ENCODE measurements at places on chromosomes 16 and 17.

DNA sequence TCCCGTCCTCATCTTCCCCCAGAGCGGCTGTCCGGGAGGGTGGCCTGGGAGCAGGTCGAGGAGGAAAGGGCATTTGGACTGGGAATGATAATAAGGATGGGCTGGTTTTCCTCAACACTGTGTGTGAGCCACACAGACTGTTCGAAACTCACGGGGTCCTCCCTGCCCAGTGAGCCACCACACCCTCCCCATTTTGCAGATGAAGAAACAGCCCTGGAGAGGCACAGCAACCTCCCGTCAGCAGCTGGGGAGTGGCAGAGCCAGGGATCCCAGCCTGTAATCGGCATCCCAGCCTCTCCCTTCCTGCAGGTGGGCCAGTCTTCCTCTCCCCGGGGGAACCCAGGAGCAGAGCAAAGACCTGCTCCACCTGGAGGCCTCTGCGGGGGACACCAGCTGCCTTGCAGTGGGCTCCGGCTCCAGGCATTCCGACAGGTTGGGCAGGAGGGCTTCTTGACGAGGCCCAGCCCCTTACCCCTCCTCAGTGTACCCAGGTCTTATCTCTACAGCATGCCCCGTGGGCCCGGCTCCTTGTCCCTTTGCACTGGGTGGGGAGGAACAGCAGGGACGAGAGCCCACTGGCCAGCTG is 23.8 kb downstream of the ENGASE start:
- H3K36me3 ChIP-seq = no peaks in the 10 kb centered on the region
- H3K4me1 ChIP-seq = no peaks in the 10 kb centered on the region
- H3K27me3 ChIP-seq = peaks cover 13% of the 10 kb centered on the region

DNA sequence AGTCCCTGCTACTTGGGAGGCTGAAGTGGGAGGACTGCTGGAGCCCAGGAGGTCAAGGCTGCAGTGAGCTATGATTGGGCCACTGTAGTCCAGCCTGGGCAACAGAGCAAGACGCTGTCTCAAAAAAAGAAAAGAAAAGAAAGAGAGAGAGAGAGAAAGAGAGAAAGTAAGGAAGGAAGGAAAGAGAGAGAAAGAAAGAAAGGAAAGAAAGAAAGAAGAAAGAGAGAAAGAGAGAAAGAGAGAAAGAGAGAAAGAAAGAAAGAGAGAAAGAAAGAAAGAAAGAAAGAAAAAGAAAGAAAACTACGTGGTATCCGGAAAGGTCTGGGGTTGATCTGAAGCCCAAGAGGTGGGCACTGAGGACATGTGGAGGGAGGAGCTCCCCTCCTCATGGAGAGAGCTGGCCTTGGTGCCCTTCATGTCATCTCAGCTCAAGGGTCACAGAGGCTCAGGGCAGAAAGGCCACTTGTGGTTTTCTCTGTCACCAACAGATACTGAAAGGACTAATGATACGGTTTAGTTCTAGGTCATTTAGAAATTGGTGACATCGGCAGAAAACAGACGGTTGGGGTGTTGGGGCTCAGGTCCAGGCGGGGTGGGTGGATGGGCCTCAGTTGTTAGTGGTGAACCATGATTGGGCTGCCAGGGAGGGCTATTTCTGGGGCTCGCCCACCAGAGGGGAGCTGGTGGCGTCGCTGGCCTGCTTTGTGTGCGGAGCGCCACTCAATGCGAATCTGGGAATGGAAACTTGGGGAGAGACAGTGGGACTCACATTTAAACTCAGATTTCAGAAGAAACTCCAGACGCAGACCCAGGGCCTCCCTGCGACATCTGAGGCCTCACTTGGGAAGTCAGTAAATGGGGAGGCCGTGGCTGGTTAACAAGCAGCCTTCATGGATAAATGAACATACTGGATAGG is 44.6 kb downstream of the FOXL1 start:
- H3K4me3 ChIP-seq = no peak overlapping the region
- H3K4me1 ChIP-seq = no peaks in the 10 kb centered on the region
- no peaks in the 10 kb centered on the region for H3K36me3 ChIP-seq
- peaks cover 23% of the 10 kb centered on the region for H3K27me3 ChIP-seq
- no peak for DNase-seq
- no peak overlapping the region for H3K27ac ChIP-seq

- peaks cover 82% of the 10 kb centered on the region for H3K36me3 ChIP-seq
- H3K4me1 ChIP-seq = no peaks in the 10 kb centered on the region
- DNase-seq = no peak
- no peaks in the 10 kb centered on the region for H3K27me3 ChIP-seq
Measured at GRCh38 chr16:3388325-3388724, 12.5 kb downstream of the ZSCAN32 start.

DNA sequence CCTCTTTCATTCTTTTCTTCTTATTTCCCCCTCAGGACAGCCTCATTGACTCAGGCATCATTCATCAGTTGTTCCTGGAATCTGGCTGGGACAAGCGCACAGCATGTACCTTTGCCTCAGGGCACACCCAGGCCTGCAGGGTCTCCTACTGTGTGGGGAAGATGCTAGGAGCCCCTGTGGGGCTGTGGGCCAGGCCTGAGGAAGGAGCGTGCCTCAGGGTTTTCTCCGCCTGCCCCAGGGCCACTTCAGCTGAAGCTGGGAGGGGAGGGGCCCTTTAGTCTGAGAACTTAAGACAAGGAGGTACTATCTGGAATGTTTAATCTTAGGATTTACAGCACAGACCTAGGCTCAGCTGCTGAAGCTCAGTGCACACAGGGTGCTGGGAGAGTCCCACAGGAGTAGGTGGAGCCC is 7.9 kb downstream of the ELMO3 start:
- H3K27me3 ChIP-seq = peaks cover 6% of the 10 kb centered on the region
- H3K36me3 ChIP-seq = no peaks in the 10 kb centered on the region
- no peak overlapping the region for H3K4me3 ChIP-seq
- H3K4me1 ChIP-seq = no peaks in the 10 kb centered on the region
- H3K27ac ChIP-seq = no peak overlapping the region
- no peak for DNase-seq

- H3K36me3 ChIP-seq = no peaks in the 10 kb centered on the region
- no peak overlapping the region for H3K4me3 ChIP-seq
- H3K27me3 ChIP-seq = peaks cover 7% of the 10 kb centered on the region
- DNase-seq = no peak
Measured at GRCh38 chr16:57821149-57821971, 19.1 kb upstream of the KIFC3 start.

DNA sequence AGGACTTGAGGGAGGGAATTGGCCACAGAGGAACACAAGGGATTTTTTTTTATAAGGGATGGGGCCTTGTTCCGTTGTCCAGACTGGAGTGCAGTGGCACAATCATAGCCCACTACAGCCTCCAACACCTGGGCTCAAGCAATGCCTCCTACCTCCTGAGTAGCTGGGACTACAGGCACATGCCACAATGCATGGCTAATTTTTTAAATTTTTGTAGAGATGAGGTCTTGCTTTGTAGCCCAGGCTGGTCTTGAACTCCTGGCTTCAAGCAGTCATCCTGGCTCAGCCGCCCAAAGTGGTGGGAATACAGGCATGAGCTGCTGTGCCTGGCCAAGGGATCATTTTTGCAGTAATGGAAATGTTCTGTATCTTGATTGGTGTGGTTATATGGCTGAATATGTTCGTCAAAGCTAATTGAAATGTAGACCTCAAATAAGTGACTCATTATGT is 56.9 kb downstream of the VMP1 start:
- H3K27ac ChIP-seq = no peak overlapping the region
- H3K4me3 ChIP-seq = no peak overlapping the region
- DNase-seq = no peak
- H3K27me3 ChIP-seq = no peaks in the 10 kb centered on the region
- peaks cover 12% of the 10 kb centered on the region for H3K4me1 ChIP-seq
- H3K36me3 ChIP-seq = peaks cover 17% of the 10 kb centered on the region

- H3K4me1 ChIP-seq = peaks cover 24% of the 10 kb centered on the region
- DNase-seq = no peak
- H3K4me3 ChIP-seq = no peak overlapping the region
- H3K27me3 ChIP-seq = no peaks in the 10 kb centered on the region
- H3K27ac ChIP-seq = no peak overlapping the region
Measured at GRCh38 chr16:46857368-46857945, 26.5 kb upstream of the C16orf87 start.

- no peaks in the 10 kb centered on the region for H3K27me3 ChIP-seq
- H3K4me3 ChIP-seq = no peak overlapping the region
- no peak for DNase-seq
- H3K36me3 ChIP-seq = peaks cover 1% of the 10 kb centered on the region
Measured at GRCh38 chr17:69082696-69083095, 22.0 kb upstream of the ABCA9 start.

GRCh38 chr17:37672548-37673078 is 29.4 kb upstream of the DDX52 start:
- no peak for DNase-seq
- H3K4me1 ChIP-seq = peaks cover 52% of the 10 kb centered on the region
- H3K27me3 ChIP-seq = no peaks in the 10 kb centered on the region
- no peak overlapping the region for H3K4me3 ChIP-seq
- peak overlapping the region; percentile 70 for H3K27ac ChIP-seq

- H3K27ac ChIP-seq = no peak overlapping the region
- no peak for DNase-seq
- H3K27me3 ChIP-seq = no peaks in the 10 kb centered on the region
- peaks cover 31% of the 10 kb centered on the region for H3K36me3 ChIP-seq
- no peak overlapping the region for H3K4me3 ChIP-seq
- no peaks in the 10 kb centered on the region for H3K4me1 ChIP-seq
Measured at GRCh38 chr16:56401482-56401881, 23.9 kb downstream of the AMFR start.

DNA sequence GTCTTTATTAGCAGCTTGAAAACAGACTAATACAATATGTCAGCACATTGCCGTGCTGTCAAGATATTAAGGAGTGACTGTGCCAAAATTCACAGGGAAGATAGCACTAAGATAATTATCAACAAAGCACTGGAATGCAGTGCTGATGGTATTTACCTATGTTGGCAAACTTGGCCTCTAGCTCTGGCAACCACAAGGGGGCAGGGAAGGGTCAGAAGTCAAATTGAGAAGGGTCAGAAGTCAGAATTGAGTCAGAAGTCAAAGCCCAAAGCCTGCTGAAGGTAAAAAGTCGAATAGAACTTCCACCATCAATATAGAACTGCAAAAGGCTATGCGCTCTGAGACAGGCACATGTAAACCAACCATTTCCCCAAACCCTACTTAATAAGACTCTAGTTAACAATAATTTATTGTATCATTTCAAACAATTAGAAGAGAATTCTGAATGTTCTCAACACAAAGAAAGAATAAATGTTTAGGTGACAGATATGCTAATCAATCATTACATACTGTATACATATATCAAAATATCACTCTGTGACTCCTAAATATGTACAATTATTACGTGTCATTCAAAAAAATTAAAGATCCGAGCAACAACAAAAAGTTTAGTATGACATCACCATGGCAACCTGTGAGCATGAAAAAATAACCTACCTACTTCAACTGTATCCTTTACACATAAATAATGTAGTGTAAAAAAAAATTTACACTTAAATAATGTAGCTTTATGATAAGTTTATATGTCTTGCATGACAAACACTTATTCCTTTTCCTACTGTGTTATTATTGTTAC is 916.1 kb downstream of the KCNJ2 start:
- peak; percentile 24 for DNase-seq
- no peaks in the 10 kb centered on the region for H3K4me1 ChIP-seq
- no peak overlapping the region for H3K27ac ChIP-seq
- no peaks in the 10 kb centered on the region for H3K36me3 ChIP-seq

GRCh38 chr16:85970738-85971137 is 71.8 kb downstream of the IRF8 start:
- no peak overlapping the region for H3K27ac ChIP-seq
- H3K4me3 ChIP-seq = no peak overlapping the region
- peaks cover 29% of the 10 kb centered on the region for H3K27me3 ChIP-seq
- H3K4me1 ChIP-seq = peaks cover 23% of the 10 kb centered on the region
- H3K36me3 ChIP-seq = peaks cover 2% of the 10 kb centered on the region
- no peak for DNase-seq

GRCh38 chr16:24085666-24086065 is 170.5 kb upstream of the CACNG3 start:
- H3K36me3 ChIP-seq = no peaks in the 10 kb centered on the region
- no peak overlapping the region for H3K27ac ChIP-seq
- no peak overlapping the region for H3K4me3 ChIP-seq
- DNase-seq = no peak

DNA sequence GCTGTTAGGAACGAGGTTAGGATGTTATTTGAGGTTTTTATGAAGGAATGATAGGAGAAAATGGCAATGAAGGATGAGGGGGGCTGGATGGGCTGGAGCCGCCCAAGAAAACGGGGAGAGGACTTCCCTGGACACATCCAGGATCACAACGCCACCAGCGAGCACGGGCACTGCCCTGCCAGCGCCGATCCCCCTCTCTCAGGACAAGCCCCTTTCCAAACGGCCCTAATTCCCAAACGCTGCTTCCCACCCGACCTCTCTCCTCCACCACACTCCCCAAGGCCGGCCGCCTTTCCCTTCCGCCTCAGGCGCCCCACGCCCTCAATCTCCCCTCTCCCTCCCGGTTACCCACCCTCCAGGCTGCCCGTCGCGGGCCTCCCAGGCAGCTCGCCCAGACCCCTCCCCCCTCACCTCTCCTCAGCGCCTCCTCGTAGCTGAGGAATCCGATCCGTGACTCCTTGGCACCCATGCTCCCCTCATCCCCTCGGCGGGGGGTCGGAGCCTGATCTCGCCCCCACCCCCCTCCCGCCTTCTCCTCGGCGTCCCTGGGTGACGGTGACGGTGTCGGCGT is 377 bp downstream of the USP32 start:
- H3K36me3 ChIP-seq = no peaks in the 10 kb centered on the region
- H3K4me3 ChIP-seq = peak overlapping the region; percentile 95
- H3K27me3 ChIP-seq = no peaks in the 10 kb centered on the region
- H3K4me1 ChIP-seq = peaks cover 31% of the 10 kb centered on the region
- H3K27ac ChIP-seq = peak overlapping the region; percentile 96
- peak; percentile 71 for DNase-seq

- peak within 1 kb of the TSS; percentile 33 for H3K27ac ChIP-seq
- peaks cover 25% of the 10 kb centered on the region for H3K27me3 ChIP-seq
- no peaks in the 10 kb centered on the region for H3K4me1 ChIP-seq
- H3K4me3 ChIP-seq = no peak within 1 kb of the TSS
Measured at GRCh38 chr16:28494121-28494851, at the start of gene APOBR. Gene APOBR (plus strand): TSS chr16:28494643. CDS start chr16:28494682, 39 bp downstream.

- no peak for DNase-seq
- no peak overlapping the region for H3K27ac ChIP-seq
- H3K36me3 ChIP-seq = peaks cover 7% of the 10 kb centered on the region
- H3K27me3 ChIP-seq = no peaks in the 10 kb centered on the region
- H3K4me3 ChIP-seq = no peak overlapping the region
- peaks cover 5% of the 10 kb centered on the region for H3K4me1 ChIP-seq
Measured at GRCh38 chr17:27598337-27599050, 32.5 kb upstream of the LGALS9 start.
